ENCODE measurements at places on chromosomes 12 and 14.

DNA sequence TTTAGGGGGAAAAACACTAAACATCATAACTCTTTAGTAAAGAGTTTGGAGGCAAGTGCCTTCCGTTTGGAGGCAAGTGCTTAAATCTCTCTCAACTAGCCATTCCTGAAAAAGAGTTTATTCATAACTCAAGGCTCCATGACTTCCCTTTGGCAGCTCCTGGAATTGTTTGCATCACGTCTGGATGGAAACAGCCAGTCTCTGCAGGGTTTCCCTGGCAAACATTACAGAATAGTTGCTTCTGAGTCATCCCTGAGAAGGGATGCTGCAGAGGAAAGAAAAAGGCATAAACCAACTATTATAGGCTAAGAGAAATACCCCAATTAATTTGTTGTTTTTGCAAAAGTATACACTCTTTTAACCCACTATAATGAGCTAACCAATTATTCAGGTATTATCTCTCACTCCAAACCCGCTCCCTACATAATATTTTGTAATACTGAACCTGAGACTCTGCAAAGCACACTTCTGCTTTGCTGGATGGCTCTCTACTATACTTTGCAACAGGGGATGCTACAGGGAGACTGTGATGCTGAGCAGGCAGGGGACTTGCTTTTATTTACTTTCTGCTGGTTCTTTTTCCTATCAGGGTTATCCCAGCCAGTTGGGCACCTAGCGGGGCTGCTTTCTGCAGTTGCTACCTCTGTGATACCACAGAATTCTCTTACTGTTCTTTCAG lies 497.7 kb downstream of the FUT8 start:
- no peak for DNase-seq

DNA sequence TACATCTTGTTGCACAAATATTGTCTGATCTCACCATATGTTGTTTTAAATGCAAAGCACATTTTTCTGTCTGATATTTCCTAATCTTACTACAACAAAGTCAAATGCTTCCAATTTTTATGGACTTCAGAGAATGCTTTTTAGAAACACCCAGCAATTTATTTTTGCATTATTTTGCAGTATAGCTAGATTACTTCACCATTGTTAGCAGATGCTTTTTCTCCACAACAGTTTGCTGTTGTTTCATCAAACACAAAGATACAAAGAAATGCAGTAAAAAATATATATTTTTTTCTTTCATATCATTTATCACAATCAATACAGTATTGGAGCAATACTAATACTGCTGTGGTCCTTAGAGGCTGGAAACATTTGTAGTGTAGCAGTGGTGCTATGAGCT lies 674.4 kb downstream of the TMTC2 start:
- no peak for DNase-seq

DNA sequence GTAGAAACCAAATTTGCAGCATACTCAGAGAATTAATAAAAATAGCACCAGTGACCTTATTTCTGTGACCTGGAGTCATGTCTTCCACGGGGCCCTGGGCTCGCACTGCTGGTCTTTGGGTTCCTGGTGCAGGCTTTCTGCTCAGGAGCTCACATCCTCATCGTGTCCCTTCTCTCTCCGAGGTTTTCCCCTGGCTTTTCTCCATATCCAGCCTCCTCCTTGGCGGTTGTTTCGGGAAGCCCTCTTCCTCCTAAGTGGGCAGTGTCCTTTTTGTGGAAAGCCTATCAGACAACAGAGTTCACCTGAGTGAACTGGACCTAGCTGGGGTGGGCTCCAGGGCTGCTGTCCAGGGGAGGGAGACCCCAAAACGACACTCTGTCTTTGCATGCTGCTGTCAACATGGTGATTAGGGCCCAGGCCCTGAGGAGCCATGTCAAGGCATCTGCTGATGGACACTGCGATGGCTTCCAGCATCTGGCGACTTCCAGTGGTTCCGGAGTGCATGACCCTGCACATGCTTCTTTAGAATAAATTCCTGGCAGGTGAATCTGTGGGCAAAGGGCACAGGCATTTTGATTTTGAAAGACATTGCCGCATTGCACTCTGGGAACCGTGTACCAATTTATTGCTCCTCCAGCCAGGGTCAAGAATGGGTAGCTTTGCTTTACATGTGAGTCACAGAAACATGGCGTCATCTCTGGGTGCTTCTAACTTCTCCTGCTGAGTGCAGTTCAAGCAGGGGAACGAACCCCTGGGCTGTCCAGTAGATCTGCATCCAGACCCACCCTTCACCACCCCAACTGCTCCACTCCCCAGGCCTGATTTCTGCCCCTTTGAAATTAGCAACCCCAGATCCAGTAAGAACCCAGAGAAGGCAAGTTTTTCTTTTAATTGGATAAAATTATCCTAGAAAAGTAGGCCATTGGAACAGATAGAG lies 136.8 kb downstream of the ADGRD1 start:
- no peak for DNase-seq

DNA sequence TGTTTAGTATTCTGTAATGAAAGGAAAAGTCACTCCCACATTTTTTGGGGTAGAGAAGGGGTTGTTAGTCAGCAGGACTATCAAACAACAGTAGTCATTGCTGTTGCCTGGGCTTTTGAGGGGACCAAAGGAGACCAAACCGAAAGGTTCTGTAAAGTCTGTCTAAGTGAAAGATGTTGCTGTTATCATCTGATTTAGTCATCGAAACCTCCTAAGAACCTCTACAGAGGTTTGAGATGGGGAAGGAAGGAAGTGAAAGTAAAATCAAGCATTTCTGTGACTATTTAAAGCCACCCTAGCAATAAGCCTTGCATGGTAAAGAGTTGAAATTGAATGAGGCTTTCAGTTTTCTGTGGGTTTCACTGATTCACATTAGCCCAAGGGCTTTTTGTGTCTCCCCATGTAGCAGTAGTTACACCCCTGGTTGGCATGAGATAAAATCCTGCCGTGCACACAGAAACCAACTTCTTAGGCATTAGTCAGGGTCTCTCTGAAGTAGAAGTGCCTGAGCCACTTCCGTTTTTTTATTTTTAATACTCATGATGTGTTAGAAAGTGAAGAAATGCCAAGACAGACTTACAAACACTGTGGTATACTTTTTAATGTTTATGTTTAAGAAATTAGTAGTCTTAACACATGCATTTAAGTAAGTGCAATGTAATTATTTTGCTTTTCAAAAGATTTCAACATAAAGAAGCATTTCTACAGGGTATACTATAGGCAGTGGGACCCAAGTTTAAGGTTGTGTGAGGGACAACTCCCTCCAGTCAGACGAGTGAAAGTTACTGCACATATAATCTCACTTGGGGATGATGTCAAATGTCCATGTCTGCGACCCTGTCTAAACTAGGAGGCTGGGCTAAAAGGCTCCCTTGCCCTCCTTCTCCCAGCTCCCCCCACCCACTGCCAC lies 50.4 kb downstream of the DYRK2 start:
- peak; percentile 18 for DNase-seq

GRCh38 chr12:10663869-10664268 lies 10.0 kb downstream of the STYK1 start:
- DNase-seq, result no peak

DNA sequence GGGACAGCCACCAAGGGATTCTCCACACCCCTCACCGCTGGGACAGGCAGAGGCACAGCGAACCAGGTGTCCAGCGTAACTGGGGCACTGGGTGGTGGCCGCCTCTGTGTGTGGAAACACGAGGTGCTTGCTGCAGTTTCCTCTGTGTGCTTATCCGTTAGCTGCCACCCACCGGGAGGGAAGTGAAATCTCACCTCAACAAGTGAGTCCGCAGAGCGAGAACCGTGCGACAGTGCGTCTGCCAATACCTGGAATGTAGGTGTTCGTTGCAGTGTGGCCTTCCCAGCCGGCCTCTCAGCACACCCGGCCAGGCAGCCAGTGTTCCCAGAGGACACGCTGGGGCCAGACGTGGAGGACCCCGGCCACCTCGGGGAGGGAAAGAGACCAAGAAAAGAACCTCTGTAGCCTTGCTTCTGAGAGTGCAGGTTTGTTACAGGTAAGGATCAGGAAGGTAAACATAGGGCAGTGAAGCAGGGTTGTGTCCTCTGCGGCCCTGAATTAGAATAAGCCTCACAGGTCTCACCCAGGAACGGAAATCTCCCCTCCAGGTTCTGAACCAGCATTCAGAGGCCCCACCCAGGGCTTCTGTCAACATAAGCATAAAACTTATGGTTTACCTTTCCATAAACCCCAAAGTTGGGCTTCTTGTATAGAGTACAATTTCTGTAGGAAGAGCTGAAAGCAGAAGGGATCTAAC lies 1.5 kb downstream of the BCL2L14 start:
- DNase-seq, result no peak

DNA sequence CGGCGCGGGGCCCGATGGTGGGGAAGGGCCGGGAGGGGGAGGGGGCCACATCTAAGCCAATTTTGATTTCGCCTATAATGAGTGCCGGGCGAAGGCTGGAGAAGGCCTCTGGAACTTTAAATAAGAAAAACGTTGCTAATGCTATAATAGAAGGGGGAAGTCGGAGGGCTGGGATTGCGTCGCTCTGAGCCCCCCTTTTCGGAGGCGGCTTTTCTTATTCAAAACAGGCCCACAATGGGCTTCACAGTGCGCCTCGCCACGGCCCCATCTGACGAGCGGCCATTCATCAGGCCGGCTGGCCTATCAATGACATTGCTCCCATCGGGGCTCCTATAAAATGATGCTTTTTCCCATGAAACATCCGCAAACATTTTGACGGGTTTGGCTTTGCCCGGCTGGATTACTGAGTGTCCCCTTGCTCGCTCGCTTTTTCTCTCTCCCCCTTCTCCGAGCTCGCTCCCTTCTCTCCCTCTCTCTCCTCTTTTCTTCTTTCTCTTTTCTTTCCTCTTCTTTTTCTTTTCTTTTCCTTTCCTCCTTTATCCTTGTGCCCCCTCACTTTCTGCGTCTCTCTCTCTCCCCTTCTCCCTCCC lies at the start of gene RFX4:
Gene RFX4 (plus strand): TSS at position 364 of the 590 bp plus-strand sequence. CDS start 317 bp downstream, outside the sequence.
- no peak for DNase-seq

- no peak for DNase-seq
These were observed 10.9 kb upstream of the TFCP2 start for GRCh38 chr12:51183816-51184215.

- DNase-seq, result no peak
These were observed 426.0 kb downstream of the GALC start for GRCh38 chr14:87566991-87567390.

GRCh38 chr12:127145929-127146789 lies 1120.8 kb upstream of the TMEM132C start:
- DNase-seq, result peak; percentile 76

DNA sequence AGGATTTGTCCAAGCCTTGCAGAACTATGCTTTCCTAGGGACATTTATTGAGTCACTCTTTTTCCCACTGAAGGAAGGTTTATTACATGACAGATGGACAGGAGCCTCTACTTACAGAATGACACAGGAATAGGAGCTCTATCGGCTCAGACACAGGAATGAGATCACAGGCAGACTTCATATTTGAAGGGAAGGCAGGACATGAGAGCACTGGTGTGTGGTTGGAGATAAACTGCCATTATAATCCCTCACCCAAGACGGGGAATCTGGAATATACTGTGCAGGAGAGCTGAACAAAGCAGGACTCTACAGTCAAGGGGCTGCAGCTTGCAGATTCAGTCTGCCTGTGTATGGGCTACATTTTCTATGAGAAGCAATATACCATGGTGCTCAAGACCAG lies 26.8 kb upstream of the IL22 start:
- DNase-seq, result no peak

DNA sequence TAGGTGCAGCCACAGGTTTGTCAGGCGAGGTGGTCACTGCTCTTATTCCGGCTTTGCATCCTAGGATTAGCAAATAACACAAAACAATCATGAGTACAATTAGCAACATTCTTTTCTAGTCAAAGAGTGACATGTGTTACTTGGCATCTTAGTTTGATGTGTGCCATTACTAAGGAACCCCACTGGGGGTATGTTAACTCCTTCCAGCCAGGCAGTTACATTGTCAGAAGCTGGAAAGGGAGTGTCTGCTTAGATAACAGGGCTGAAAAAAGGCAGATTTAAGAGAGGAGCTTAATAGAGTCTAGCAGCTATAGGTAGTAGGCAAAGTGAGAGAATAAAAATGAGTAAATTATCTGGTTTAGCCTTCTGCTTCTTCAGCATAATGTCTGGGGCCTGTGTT lies 30.5 kb upstream of the METAP2 start:
- no peak for DNase-seq

GRCh38 chr12:112685321-112685720 lies 106.2 kb upstream of the RPH3A start:
- DNase-seq, result no peak

GRCh38 chr14:91090743-91091142 lies 23.1 kb upstream of the DGLUCY start:
- DNase-seq, result no peak

DNA sequence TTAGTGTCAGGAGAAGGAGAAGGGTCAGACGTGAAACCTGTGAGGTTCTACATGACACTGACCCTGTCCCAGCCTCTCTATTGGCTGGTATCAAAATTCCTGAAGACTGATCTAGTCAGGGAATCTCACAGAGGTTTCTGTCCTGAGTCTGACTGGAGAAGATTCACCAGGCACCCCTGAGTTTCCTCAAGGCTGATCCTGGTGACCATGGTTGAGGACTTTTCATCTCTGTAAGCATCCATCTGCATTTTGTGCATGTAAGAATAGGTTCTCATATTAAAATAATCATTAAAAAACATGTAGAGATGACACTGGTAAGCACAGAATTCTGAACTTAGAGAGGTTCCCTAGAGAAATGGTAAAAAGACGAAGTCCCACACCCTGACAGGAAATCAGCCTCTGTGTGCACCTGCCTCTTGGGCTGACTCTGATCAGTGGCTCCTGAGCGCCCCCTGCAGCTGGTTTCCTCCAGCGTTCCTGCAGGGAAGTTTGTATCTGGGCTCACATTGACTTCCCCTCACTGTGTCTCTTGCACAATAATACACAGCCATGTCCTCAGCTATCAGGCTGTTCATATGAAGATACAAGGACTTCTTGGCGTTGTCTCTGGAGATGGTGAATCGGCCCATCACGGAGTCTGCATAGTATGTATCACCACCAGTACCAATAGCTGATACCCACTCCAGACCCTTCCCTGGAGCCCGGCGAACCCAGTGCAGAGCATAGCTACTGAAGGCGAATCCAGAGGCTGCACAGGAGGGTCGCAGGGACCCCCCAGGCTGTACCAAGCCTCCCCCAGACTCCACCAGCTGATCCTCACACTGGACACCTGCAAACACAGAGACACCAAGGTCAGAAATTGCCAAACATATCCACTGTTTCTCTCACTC lies 991.9 kb downstream of the TMEM121 start:
- DNase-seq, result peak; percentile 67

GRCh38 chr12:19596434-19597166 lies 157.3 kb downstream of the AEBP2 start:
- DNase-seq, result no peak

DNA sequence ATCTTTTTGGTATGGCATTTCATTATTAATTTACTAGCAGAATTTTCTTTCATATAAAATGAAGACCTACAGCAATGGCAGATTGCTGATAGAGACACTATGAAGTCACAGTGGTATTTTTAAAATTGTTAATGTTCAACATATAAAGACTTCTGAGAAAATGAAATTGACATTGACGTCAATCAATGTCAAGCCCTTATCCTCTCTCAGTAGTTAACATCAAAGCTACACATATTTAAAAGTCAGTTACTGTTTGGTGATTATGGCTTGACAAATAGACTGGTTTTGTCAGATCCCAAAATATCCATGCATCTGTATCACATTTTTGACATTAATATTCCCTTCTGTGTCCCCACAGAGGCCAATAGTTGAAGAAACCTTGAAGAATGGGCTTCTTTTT lies 1069.1 kb upstream of the SEL1L start:
- DNase-seq, result no peak

Data from stimulated activated CD8-positive, alpha-beta memory T cell treated with anti-CD3 and anti-CD28 coated beads, Interleukin-4, amount 100 ng/mL, for 24 hours (primary cell).